ELR (cell line): ENCODE measurements at places on chromosomes 6 and 20.
A peak's percentile ranks its signal among the peaks of the same experiment; 100 is the strongest.

DNA sequence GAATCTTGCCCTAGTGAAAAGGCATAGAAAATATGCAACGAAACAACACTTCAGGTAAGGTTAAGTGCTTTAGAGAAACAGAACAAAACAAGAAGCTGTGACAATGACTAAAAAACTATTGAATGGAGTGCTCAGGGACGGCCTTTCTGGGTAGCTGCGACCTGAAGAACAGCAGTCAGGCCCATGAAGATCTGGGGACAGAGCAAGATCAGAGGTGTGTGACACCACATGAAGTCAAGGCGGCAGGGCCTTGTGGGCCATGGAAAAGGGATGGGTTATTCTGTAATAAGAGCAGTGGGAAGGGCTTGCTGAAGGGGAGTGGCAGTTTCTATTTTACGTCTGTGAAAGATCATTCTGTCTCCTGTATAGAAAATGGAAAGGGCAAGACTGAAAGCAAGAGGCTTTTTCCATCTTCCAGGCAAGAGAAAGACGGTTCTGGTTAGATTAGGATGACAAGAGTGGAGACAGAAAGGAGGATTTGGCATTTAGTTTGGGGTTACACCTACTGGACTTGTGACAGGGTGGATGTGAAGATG lies 5.1 kb downstream of the UBE2V1 start:
- DNase-seq: no peak

DNA sequence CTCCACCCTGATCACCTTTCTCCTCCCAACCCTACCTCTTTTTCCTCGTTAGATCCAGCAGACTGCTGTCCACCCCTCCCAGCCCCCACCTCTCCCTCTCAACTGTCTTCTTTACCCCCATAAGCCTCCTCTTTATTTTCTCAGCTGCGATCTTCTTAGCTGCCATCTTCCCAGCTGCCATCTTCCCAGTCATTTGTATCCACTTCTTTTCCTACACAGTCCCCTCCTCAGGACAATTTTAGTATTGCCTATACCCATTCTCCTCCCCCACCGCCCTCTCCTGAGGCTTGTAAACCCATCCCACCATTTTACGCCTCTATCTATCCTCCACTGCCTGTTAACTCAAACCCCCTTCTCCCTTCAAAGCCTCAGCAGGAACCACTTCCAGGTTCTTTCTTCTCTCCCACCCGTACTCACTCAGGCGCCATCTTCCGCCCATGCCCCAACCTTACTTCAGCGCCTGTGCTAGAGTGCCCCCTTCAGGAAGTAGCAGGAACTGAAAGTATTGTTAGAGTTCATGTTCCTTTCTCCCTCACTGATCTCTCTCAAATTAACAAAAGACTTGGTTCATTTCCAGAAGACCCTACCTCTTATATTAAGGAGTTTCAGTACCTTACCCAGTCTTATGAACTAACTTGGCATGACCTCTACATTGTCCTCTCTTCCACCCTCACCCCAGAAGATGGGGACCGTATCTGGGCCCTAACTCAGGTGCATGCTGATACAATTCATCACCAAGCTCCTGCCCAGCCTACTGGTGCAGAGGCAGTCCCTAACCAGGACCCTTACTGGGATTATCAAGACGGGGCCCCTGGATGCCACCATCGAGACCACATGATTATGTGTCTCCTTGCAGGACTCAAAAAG lies 236.0 kb downstream of the ADGRG6 start:
- peak; percentile 52 for DNase-seq

- DNase-seq: no peak
Observed at GRCh38 chr6:168201383-168201782, 118.2 kb downstream of the DACT2 start.

GRCh38 chr6:69138148-69138547 lies 503.1 kb downstream of the ADGRB3 start:
- peak; percentile 4 for DNase-seq

DNA sequence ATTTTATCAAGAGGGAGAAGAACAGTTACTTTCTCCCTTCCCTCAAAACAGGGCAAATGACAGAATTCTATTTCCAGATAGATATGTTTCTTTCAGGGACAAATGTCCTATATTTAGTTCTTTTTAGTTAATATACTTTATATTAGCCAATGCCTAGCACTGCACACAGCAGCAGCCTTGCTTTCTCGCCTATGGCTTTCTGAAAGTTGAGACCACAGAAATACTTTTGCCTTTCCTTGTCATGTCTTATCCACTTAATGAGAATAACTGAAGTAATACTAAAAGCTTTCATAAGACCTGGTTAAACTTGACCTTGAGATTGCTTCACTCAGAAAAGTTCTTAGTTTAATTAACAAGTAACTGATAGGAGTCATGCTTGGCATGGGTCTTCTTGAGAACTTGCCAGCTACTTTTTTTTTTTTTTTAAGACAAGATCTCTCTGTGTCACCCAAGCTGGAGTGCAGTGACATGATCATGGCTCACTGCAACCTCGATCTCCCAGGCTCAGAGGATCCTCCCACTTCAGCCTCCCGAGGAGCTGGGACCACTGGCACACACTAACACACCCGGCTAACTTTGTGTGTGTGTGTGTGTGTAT lies 159.3 kb downstream of the CDKAL1 start:
- peak; percentile 51 for DNase-seq

DNA sequence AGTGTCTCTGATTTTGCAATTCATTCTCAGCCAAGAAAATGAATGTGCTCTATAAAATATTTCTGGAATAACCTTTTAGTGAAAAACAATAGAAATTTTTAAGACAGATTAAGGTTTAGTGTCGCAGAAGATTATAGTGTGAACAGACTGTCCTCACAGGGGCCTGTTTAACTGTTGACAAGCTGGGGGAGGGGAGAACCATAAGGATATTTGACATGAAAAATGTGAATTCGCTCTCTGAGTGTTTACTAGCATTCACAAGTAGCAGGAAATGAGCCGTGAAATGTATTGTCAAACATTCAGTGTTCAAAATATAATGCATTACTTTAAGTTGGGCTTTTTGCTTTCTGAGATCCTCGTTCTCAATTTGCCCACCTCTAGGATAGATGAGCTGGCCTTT lies 134.8 kb upstream of the TSHZ2 start:
- no peak for DNase-seq

- DNase-seq: peak; percentile 88
Observed at GRCh38 chr6:27791182-27791943, 120.8 kb downstream of the OR2B2 start.

GRCh38 chr6:33193619-33194018 lies 1.4 kb upstream of the COL11A2 start:
- DNase-seq: no peak

DNA sequence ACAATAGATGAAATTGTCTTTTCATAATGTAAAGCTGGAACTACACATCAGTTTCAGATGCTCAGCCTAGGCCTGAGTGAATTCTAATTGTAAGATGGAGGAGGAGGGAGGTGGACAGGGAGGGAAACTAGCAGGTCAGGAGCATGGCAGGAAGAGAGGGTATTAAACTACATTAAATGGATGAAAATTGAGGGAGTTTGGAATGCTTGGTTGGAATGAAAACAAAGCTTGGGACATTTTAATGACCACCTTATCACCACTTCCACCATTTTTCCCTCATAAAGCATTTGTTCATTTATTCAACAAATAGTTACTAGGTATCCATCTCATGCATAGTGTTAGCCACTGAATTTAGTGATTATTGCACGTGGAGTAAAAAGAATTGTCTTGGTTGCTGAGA lies 65.0 kb downstream of the KIZ start:
- no peak for DNase-seq

- no peak for DNase-seq
Observed at GRCh38 chr6:146426516-146426915, 117.1 kb upstream of the RAB32 start.

GRCh38 chr20:53672484-53673129 lies 79.0 kb upstream of the ZNF217 start:
- peak; percentile 66 for DNase-seq

DNA sequence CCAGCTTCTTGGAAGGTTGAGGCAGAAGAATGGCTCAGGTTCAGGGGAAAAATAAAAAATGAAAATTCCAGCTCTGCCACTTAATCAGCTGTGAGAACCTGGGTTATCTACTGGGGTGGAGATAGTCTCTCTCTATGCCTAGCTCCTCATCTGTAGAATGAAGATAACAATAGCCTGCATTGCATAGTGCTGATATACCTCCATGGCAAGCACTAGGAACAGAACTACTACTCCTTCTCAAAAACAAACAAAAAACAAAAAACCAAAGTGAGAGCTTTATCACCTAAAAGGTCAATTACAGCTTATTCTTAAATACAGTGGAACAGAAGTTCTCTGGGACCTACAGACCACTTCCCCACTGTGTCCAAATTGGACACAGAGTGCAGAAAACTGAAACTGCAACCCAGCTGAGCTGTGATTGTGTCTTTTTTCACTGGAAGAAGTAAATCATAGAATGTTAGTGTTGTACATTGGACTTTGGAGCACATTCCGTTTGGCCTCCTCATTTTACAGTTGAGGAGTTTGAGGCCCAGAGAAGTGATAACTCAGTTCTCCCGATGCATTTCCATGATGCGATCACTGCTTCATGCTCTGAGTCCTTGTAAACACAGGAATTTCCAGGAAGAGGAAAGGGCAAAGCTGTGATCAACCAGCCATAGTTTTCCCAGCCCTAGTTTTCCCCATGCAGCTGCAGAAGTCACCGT lies 23.3 kb downstream of the MTFR2 start:
- no peak for DNase-seq

DNA sequence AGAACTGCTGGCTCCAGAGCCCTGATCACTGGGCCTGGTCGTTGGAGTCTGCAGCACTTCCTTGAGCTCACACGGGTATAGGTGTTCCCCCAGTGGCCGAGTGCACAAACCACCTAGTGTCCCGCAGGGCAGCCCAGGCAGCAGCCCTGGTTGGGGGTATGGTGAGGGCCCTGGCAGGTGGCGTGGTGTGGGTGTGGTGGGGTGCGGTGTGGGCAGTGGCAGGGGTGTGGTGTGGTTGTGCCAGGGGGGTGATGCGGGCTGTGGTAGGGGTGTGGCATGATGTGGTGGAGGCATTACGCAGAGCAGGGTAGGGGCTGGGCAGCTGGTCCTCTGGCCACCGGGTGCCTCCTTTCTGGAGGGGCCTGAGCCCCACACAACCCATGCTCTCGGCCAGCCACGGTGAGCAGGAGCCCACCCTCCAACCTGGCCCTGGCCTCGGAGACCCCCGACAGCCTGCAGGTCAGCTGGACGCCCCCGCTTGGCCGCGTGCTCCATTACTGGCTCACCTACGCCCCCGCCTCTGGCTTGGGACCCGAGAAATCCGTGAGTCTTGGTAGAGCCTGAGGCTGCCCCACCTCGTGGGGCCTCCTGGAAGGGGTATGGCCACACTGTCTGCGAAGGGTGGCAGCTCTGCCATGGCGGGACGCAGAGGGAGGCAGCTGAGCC lies 20.5 kb downstream of the COL20A1 start:
- DNase-seq: no peak

- DNase-seq: peak; percentile 89
Observed at GRCh38 chr6:163457637-163458561, 43.4 kb downstream of the QKI start.

- DNase-seq: no peak
Observed at GRCh38 chr6:100271625-100272024, 193.1 kb downstream of the SIM1 start.

DNA sequence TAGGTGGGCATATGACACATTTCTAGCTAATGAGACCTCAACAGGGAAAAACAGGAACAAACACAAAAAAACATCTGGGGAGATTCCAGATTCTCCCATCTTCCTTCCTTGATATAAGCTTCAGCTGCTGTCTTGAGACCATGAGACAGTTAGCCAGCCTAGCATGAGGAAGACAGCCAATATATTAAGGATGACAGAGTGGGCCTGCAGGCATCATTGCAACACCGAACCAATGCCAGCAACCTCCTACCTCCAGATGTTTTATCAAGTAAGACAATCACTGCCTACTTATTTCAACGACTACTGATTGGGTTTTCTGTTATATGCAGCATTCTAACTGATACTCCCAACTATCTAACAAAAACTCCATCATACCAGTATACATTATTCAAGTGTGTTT lies 119.0 kb downstream of the ISM1 start:
- DNase-seq: no peak

DNA sequence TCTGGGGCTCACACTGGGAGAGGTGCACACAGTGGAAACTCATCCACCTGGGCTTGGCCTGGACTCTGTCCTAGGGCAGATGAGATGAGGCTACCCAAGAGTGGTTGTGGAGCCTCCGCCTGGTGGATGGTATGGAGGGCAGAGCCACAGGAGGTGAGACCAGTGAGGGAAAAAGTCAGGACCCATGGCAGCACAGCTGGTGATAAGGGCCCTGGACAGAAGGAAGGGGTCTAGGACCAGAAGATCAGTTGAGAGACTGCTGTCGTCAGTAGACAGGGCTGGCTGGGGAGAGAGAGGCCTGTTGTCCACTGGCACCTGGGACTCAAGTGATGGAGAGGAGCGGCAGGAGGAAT lies 29.8 kb downstream of the PLCG1 start:
- no peak for DNase-seq

DNA sequence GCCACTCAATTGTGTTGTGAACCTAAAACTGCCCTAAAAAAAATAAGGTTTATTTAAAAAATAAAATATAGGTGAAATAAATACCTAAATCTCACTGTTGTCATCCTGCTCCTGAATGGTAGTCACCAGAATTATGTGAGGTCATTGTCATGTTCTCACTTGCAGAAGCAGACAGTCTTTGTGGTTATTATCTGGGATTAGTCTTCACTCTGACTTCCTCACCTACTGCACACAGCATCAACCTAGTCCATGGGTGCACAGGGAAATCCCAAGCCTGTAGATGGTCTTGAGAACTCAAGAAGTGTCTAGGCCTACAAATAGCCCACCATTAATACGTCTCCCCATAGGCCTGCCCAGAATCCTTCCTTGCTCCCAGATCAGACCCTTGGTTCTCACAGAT lies 97.0 kb downstream of the FOXF2 start:
- DNase-seq: no peak

GRCh38 chr6:87965806-87966205 lies 81.8 kb upstream of the SPACA1 start:
- DNase-seq: no peak

GRCh38 chr6:126118936-126119335 lies 132.6 kb downstream of the TRMT11 start:
- peak; percentile 32 for DNase-seq

- no peak for DNase-seq
Observed at GRCh38 chr20:43345676-43346075, 112.0 kb upstream of the SRSF6 start.

DNA sequence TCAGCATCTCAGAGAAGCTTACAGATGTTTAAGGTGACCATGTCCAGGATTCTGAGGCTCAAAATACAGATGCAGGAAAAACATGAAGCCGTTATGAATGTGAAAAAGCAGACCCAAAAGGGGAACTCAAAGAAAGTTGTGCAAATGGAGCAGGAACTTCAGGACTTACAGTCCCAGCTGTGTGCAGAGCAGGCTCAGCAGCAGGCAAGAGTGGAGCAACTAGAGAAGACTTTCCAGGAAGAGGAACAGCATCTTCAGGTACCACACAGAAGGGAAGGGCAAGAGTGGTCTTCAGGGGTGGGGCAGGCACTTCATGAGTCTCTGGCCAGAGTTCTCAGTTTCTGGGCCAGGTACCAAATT lies 15.2 kb downstream of the RNF8 start:
- DNase-seq: no peak

DNA sequence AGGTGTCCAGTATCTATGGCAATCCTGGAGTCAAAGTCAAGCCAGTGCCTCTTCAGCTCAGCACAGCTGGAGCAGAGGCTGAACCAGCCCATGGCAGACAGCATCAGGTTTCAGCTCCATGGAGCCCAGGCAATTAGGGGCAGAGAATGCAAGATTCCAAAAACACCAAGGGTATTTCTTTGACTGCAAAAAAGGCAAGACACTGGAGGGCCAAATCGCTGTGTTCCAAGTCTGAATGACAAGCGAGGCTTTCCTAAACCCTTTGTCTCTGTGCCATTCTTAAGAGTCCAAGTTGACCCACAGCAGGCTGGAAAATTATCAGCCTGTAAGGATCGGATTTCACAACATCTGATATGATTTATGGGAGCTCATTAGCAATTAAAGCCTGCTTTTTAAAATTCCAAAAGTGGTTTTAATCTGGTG lies 49.7 kb upstream of the TGM3 start:
- DNase-seq: no peak
